A172 (cell line): ENCODE measurements at places on chromosomes 4 and X.

GRCh38 chr4:145740806-145741205 lies 60.9 kb downstream of the C4orf51 start:
- DNase-seq, result no peak

DNA sequence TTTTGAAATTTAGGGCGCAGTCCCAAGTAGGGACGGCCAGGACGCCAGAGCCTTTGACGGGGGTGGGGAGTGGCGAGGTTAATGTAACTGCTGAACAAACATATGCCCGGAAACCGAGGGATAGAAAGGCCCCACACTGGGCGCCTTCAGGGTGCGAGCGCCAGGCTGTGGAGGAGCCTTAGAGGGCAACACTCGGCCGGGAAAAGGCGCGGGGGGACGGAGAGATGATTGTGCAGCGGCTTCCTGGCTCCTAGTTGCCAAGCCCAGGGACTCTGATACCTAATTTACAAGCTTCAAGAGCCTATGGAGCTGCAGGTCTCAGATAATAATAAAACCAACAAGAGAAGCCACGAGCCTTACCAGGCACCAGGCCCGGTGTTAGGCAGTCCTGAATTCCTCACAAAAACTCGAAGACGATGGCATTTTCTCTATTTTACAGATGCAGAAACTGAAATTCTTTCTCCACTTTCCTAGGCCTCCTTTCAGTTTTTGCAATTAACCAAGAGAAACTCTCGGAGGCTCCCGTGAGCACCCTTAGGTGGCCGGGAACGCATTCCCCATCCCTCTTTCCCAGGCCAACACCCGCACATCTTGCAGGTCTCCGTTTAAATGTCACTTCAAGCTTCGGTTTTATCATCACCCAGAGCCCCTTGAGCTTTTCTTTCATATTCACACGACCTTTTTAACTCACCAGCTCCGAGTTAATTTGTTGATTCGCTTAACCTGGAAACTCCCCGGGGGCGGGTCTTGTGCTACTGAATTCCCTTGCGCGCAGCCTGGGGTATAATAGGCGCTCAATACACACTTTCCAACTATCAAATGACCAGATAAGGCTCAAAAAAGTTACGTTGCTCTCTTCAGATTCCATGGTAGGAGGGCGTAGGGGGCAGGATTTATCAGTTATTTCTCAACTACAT lies 6.4 kb upstream of the GSX2 start:
- DNase-seq, result no peak

- no peak for DNase-seq
These were observed 23.3 kb upstream of the ARX start for GRCh38 chrX:25039036-25039435.

GRCh38 chr4:116829187-116829586 lies 256.2 kb downstream of the TRAM1L1 start:
- peak; percentile 67 for DNase-seq

DNA sequence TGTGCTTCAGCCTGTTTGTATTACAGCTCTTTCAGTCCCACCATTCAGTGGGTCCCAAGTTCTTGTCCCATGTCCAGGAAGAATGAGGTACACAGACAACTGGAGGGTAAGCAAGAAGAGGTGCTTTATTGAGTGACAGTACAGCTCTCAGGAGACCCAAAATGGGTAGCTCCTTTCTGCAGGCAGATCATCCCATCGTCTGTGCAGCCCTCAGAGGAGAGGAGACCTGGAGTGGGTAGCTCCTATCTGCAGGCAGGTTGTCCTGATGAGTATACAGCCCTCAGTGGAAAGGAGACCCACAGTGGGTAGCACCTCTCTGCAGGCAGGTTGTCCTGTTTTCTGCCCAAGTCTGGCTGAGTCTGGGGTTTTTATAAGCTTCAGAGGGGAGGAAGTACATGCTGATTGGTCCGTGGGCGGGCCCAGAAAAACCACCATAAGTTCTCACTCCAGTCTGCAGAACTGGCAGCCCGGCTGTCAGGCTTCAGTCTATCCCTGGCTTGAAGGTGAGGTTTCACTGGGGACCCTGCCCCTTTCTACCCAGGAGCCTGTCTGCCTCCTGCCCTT lies 18.0 kb downstream of the GRK4 start:
- no peak for DNase-seq

DNA sequence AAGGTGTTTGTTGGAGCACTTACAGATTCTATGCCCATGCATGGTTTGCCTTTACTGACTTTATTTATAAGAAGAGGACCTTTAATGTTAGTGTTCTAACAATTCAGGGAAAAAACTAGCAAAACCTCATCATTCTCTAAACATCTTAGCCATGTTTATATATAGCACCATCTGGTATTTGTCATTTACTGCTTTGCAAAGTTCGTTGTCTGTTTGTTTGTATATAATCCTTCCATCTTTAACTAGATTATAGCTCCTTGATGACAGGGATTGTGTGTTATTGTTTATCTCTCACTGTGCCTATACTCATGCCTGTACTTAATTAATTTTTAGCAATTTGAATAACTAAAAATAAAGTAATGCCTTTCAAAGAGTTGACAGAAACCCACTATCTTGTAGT lies 170.6 kb upstream of the PACRGL start:
- DNase-seq, result no peak

- DNase-seq, result no peak
These were observed 19.8 kb upstream of the HSFX4 start for GRCh38 chrX:149909324-149910177.

DNA sequence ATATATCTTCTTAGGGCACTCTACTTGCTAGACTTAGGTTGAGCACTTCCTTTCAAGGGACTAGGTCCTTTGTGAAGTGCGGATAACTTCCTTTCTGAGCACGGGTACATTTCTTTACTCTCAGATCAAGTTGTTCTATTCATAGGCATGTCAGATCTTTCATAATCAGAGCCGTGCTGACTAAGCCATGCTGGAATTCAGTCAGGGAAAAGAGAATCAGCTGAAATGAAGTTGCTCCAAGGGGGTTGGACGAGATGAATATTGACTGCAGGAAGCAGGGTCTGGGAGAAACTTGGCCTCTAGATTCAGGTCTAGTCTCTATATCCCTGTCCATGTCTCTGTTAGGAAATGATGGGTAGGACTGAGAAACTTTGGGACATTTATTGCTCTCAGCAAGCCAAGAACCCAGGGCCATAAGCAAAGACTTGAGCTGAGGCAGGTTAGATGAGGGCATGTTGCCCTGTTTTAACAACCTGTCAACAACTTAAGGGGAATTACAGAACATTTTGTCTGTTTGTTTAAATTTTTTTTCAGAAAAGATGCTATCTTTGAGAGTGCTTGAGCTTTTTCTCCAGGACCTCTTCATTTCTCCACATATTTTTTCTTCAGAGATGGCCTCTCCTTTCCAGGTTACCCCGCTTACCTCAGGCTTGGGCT lies 28.3 kb downstream of the AREG start:
- DNase-seq, result peak; percentile 69

DNA sequence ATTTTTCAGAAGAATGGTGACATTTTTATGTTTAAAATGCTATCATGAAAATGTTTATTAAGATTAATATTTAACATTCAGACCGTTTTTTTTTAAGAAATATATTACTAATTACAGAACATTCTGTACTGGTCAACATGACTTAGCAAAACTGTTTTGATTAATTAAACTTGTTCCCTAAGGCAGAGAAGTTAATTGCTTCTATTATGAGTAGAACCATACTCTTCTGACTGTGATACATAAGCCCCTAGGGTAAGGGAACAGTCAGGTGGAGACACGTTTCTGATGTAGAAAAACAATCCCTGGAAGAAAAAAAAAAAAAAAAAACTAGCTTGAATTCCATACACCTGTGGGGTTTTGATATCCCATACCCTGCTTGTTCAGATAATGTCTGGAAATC lies 97.4 kb downstream of the GPM6A start:
- no peak for DNase-seq

DNA sequence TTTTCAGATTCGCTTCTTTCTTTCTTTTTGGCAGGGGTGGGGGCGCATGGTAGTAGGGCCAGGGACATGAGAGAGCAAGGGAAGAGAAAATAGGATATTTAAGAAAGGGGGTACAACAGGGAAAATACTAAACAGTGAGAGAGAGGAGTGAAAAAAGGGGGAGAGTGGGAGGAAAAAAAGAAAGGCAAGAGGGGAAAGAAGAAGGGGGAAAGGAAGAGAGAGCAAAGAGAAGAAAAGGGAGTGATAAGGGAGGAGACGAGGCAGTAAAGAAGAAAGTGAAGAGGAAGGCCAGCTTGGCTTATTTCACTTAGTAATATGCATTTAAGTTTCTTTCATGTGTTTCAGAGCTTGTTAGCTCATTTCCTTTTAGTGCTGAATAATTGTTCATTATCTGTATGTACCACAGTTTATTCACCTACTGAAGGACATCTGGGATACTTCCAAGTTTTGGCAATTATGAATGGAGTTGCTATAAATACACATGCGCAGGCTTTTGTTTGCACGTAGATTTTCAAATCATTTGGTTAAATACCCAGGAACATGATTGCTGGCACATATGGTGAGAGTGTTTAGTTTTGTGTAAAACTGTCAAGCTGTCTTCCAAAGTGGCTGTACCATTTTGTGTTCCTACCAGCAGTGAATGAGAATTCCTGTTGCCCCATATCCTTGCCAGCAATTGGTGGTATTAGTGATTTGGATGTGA lies 37.3 kb downstream of the CASP6 start:
- DNase-seq, result no peak

DNA sequence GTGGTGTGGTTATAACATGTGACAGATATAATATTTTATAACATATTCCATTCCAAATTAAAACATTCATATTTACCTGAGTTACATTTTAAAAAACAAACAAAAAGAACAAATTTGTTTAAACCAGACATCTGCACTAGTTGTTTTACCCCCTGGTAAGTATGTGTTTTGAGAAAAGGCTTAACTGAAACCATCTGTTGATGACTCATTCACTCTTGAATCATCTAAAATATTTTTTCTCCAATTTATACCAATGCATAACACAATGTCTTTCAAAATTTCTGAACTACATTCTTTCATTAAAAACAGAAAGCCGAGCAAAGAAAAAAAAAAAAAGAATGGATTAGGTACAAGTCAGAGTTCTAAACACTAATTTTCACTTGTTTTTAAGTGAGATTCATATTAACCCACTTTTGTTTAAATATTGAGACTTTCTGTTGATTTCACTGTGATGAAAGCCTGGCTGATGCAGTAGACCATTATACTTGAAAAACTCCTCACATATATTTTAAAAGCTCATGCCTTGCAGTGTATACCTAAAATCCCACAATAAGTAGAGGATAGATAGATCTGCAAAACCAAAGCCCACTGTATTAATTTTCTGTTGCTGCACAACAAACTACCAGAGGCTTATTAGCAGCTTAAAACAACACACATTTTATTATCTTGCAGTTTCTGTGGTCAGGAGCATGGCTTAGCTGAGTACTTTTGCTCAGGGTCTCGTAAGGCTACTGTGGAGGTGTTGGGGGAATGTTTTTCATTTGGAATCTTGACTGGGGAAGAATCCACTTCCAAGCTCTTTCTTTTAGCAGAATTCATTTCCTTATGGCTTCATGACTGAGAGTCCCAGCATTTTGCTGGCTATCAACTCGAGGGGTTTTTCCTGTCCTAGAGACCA lies 221.5 kb downstream of the PCDH18 start:
- peak; percentile 61 for DNase-seq

GRCh38 chr4:159016593-159017024 lies 86.3 kb upstream of the RAPGEF2 start:
- peak; percentile 31 for DNase-seq

- peak; percentile 0 for DNase-seq
These were observed at the start of gene DMD for GRCh38 chrX:33211356-33212260. Gene DMD (minus strand): TSS chrX:33211549. CDS start chrX:33211312, 237 bp downstream.

DNA sequence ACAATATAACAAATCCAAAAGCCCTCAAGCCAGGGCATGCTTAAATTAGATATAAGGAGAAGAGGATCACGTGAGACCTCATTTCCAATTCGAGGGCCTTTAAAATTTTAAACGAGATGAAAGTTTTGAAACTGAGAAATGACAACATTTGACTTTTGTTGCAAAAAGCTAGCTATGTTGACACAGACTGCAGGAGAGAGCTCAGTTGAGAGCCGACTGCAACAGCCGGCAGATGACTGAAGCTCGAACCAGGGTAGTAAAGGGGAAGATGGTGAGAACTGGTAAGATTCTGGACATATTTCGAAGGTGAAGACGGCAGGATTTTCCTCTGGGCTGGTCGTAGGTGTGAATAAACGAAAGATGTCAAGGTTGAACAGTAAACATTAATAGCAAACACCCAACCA lies 773 bp downstream of the PRMT9 start:
- peak; percentile 2 for DNase-seq

GRCh38 chrX:24097741-24098260 lies 43.0 kb downstream of the EIF2S3 start:
- no peak for DNase-seq

DNA sequence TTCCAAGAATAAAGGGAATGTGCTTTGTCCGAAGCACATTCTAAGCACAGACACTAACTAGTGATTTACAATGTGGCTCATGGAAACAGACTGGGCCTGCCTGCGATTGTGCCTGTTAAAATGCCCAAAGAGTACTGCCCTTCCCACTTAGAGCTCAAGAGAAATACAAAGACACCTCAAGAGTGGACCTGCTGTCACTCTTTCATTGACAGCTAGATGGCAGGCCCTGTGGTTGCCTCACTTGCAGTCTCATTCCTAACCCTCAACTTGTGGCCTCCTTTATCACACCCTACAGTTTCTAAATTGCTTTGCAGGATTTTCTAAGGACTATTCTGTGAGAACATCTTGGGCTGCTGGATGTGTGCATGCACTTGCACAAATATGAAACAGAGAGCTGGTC lies 331.0 kb upstream of the EMCN start:
- DNase-seq, result no peak

- DNase-seq, result peak; percentile 30
These were observed 52.8 kb downstream of the FAM47C start for GRCh38 chrX:37060999-37061398.

DNA sequence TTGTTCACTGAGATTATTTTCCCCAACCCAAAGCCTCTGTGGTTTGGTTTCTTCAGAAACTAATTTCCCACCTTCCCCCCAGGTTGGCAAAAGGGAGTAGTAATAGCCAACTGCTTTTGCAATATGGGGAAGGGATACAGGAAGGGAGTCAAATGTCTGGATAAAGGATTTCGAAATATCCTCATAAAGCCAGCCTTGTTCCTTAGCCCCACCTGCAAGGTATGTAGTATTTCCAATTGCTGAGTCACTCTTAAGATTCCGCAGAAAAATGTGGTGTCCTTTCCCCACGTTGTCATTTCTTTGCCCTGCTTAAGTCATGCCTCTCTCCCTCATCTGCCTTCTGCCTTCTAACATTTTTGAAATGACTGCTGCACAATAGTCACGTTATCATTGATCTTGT lies 138.8 kb upstream of the DCAF8L1 start:
- DNase-seq, result peak; percentile 45
